ENCODE measurements at places on chromosomes 16 and 17.

DNA sequence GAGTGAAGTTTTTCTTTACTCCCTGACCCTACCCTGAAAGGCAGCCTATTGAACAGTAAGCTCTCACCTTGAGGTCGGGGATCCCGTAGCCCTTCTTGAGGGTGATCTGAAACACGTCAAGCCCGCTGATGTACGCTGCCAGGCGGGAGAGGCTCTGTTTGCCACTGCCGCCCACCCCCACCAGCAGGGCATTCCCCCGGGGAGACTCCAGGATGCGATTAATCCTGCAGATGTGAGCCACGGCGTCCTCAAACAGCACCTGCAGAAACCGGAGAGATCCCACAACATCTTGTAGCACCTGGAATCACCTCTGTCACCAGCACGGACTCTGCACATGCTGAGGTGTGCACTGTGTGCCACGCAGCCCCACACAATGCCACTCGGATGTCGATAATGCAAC lies 96.8 kb downstream of the PGS1 start:
- DNase-seq, result no peak

- no peak for DNase-seq
Observed at GRCh38 chr16:81175325-81175891, 63.1 kb upstream of the BCO1 start.

GRCh38 chr16:85948616-85949265 lies 49.8 kb downstream of the IRF8 start:
- no peak for DNase-seq

GRCh38 chr17:64494121-64494520 lies 2.7 kb downstream of the POLG2 start:
- DNase-seq, result no peak

- DNase-seq, result no peak
Observed at GRCh38 chr17:59607061-59607460, 12.6 kb upstream of the CLTC start.

DNA sequence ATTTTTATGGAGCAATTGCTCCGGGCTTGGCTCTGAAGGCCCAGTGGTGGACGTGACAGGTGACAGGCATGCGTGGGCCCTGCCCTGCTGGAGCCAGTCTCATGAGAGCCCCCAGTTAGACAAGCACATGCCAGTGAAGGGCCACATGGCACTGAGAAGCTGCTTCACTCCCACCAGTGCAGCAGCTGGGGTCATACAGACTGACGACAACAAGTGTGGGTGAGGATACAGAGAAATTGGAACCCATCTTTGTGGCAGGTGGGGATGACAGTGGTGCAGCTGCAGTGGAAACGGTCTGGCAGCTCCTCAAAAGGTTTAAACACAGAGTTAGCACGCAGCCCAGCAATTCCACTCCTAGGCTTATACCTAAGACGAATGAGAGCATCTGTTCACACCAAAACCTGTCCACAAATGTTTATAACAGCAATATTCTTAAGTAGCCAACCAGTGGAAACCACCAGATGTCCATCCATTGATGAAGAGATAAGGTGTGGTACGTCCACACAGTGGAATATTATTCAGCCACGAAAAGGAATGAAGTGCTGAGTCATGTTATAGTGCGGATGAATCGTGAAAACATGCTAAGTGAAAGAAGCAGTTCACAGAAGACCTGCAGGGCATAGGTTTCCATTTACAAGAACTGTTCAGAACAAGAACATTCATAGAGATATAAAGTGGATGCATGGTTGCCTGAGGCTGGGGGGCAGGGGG lies 12.5 kb upstream of the CIBAR2 start:
- DNase-seq, result no peak

GRCh38 chr17:49361129-49361901 lies 735 bp downstream of the ZNF652 start:
- DNase-seq, result peak; percentile 49

- DNase-seq, result peak; percentile 24
Observed at GRCh38 chr17:32783602-32784001, 93.3 kb downstream of the MYO1D start.

DNA sequence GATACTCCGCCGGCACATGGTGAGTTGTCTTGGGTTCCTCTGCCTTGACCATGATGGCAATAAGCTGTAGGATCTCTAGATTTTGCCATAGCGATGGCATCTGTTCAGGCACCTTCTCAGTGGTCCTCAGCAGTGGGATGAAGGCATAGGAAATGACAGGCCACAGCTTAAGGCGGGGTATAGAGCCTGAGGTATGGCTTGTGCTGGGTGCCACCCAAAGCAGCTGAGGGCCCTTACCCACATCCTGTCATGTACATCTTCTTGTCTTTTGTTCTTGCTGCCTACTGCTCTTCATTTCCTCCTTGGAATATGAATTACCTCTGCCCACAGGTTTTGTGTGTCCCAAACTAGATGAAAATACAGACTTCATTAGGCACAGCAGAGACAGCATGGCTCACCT lies 29.5 kb downstream of the KAT7 start:
- DNase-seq, result no peak

- no peak for DNase-seq
Observed at GRCh38 chr17:378068-378467, 25.5 kb upstream of the RPH3AL start.

DNA sequence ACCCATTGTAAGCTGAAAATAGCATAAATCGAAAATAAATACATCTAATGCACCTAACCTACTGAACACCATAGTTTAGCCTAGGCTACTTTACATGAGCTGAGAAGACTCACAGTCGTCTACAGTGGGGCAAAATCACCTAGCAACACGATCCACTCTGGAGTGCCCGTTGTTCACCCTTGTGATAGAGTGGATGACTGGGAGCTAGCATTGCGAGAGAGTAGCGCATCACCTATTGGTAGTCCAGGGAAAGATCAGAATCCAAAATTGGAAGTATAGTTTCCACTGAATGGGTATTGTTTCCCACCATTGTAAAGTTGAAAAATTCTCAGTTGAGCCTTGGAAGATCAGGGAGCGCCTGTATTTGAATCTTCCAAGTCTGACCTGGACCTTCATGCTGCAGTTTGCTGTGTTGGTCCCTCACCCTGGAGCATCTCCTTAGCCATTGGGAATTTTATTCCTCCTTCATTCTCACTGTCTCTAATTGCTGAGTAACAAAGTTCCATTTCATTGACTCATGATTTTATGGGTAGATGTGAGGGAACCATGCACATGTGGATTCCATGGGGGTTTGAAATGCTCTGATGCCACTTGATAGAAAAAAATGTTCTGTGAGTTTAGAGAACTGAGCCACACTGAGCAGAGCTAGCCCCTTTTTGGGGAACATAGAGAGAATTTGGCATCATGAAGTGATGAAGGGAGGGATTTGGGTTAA lies 19.6 kb downstream of the AKAP1 start:
- no peak for DNase-seq

- no peak for DNase-seq
Observed at GRCh38 chr17:7742729-7743128, 25.2 kb downstream of the DNAH2 start.

GRCh38 chr17:35189291-35189690 lies 4.9 kb downstream of the SLC35G3 start:
- no peak for DNase-seq

GRCh38 chr16:4515611-4516233 lies 22.9 kb downstream of the CDIP1 start:
- no peak for DNase-seq

DNA sequence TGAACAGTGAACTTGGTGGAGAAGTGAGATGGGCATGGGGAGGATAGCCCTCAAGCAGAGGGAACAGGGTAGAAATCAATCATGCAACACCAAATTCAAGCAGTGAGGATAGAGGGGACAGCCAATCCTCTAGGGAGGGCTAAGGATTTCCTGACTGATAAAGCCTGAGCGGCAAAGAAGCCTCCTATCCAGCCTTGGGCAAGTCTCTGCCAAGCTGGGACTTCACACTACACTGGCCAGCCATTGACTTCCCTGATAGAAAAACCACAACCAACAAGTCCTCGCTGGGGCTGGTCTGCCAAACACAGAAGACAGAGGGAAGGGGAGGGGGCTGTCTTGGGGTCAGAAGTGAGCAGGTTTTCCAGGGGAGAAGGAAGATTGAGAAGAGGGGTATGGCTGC lies 2.5 kb upstream of the FBXL19 start:
- no peak for DNase-seq

DNA sequence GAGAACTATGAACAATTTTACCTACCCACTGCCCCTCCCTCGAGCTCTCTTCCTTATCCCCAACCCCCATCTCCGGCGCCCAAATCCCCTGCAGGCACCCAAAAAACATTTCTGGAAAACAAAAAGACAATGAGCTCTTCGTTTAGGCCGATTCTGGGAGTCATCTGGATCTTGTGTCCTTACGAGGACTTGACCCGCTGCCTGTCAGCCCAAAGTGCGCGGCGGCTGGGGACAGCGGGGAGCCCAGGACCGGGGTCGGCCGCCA lies 524 bp downstream of the STRADA start:
- DNase-seq, result peak; percentile 37

DNA sequence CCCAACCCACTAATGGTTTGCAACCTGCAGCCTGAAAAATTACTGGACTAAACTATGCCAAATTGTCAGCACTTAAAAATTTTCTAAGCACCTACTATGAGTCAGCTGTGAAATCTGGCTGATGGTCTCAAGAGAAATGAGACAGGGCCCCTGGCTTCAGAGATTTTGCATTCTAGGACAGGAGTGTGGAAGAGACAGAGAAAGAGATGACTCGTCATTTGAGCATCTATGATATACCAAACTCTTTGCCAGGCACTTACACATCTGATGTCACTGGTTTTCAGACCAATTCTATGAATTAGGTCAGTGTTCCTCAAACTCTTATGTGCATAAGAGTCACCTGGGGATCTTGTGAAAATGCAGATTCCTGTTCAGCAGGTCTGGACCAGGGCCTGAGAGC lies 44.4 kb downstream of the CLEC19A start:
- DNase-seq, result no peak

GRCh38 chr17:45660474-45660873 lies 123.6 kb upstream of the CRHR1 start:
- DNase-seq, result no peak

DNA sequence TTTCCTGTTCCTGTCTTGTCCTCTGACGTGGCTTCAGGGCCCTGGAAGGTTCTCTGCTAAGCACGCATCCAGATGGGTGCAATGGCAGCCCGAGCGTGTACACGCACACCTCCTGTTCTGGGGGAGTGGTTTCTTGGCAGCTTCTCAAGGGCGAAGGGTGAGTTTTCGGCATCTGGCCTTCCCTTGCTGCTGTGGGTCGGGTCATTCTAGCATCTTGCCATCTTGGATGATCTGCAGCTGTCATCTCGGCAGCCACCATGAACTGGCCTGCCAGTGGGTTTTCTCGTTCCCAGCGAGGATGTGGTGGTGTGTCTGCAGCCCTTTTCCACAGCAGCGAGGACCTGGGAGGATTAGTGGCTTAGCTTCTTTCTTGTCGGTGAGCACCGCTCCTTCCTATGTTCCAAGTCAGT lies 10.6 kb downstream of the MSI2 start:
- no peak for DNase-seq

DNA sequence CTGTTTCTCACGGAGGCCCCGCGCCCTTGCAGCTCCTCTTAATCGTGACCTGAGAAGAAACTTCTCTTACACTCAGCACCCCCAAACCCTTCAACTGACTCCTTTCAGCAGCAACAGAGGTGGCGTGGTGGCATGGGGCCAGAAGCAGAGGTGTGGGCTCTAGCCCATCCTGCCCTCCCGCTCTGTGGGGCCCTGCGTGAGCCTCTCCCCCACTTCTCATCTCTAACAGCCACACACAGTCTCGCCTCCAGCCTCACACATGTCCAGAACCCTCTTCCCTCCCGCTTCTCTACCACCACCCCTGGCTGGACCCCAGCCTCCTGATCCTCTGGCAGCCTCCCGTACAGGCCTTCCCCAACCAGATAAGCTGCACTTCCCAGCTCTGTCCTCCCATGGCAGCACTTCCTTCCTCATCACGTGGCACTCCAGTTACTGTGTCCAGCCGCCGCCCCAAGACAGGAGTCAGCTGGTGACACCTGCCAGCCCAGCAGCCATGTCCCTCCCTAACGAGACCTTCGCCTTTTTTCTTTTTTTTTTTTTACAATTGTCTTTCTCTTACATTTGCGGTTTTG lies 30.5 kb downstream of the NSMCE1 start:
- DNase-seq, result peak; percentile 8

DNA sequence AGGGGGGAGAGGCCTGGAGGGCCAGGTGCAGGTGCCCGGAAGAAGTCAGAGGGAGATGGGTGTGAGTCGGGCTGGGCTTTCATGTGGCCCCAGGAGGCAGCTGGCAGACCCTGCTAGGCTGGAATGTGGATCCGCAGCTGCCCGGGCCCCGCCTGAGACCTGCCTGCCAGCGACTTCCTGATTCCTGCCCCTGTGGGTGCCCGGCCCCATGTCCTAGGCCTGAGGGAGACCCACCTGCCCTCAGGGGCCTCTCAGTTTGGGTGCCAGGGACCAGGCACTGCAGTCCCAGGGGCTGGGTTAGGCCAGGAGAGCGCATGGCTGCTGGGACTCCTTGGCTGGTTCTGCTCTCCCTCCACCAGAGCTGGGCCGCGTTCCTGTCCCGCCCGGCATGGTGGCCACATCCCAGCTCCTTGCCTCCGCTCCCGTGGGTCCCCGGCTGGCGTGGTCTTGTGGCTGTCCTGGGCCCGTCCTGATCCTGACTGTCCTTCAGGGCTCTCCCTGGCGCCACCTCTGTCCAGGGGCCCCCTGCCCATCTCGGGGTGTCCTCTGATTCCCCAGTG lies 22.1 kb upstream of the SPNS2 start:
- DNase-seq, result no peak

GRCh38 chr17:38667099-38667786 lies 7.5 kb downstream of the EPOP start:
- DNase-seq, result peak; percentile 82

DNA sequence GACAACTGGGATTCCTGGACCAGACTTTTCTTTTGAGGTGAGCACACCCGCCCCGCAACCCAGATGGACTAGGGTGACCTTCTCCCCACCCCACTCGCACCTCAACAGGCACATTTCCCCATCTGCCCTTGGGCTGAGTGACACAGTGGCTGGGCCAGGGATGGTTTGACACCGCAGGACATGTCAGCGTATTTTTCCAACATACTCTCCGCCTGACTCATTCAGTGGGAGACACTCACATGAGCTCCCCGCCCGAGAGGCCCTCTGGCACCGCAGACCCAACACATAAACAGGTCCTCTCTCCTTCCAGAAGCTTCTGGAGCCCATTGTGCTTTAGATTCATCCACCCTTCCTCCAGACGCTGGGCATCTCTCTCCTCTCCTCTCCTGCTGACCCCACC lies 69.4 kb downstream of the ZDHHC7 start:
- no peak for DNase-seq

Data from HuH-7 (cell line).